ENCODE measurements at places on chromosomes 3 and 15.

DNA sequence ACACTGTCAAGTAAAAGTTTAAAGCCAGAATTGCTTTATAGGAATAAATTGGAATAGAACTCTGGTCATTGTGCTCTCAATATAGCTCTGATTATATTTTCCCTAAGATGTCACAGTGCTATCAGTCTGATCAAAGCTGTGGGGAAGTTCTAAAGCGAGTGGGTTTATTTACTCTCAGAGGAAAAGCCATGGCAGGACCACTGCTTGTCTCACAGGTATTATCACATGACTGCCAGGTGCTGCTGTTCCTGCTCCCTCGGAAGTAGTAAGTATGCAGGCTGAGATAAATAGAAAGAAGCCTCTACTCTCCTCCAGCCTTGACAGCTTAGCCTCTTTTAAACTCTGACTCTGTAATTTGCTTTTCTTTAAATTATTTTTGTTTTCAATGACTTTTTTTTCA lies 49.1 kb upstream of the UTS2B start:
- no peak for DNase-seq

GRCh38 chr3:121483290-121483689 lies 62.5 kb downstream of the POLQ start:
- no peak for DNase-seq

DNA sequence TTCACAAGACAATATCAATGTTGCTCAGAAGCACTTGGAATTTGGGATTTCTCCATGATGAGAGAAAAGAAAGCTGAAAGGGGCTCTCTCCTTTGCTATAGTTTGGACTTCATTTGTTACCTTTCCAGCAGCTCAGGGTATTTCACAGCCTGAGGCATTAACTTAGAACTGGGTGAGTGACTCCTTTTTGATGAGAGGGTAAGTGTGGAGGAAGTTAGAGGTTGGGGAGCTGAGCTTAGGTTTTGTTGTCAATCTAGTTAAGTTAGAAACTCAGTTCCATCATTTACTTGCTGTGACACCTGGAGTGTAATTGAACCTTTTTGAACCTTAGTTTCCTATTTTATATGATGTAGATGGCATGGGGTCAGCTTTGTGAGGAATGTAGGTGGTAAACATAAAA lies 359.1 kb downstream of the PDCD6IP start:
- DNase-seq = no peak

GRCh38 chr3:21434310-21434709 lies 316.7 kb downstream of the ZNF385D start:
- no peak for DNase-seq

- DNase-seq = no peak
These were observed 520 bp downstream of the ZNF654 start for GRCh38 chr3:88059380-88060170.

DNA sequence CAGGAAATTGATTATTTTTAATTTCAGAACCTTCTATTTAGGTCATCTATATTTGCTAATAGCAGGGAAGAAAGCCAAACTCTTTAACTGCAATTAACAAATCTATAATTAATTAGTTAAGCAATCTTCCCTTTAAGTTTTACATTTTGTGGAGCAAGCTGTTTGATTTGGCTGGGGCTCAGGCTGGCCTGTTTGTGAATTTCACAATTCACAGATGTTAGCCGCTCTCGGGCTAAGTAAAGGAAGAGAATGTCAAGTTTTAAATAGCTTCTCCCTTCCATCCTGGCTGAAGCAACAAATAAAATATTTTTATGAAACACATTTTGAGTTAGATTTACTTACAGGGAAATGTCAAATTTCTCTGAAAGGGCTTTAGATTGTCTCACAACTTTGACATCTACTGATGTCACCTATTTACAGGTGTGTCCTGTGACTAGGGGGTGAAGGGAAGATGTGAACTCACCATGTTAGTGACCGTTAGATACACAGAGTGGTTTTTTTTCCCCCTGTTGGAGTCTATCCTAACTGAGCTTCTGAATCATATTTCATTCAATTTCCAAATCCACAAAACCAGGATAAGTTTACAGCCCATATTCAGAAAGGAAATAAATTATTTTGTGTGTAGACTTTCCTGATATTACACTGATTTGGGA lies 1.3 kb upstream of the TP63 start:
- DNase-seq = no peak

- no peak for DNase-seq
These were observed 343.7 kb downstream of the EPHB1 start for GRCh38 chr3:135138776-135139175.
